ENCODE measurements at places on chromosomes 13 and 19.

- DNase-seq: peak; percentile 96
Observed at GRCh38 chr19:56393119-56394012, at the start of gene ZNF582. ZNF582 (minus strand) TSS chr19:56393534; CDS start chr19:56391752, 1,782 bp downstream.

- no peak for DNase-seq
Observed at GRCh38 chr13:40376867-40377535, 289.4 kb downstream of the FOXO1 start.

DNA sequence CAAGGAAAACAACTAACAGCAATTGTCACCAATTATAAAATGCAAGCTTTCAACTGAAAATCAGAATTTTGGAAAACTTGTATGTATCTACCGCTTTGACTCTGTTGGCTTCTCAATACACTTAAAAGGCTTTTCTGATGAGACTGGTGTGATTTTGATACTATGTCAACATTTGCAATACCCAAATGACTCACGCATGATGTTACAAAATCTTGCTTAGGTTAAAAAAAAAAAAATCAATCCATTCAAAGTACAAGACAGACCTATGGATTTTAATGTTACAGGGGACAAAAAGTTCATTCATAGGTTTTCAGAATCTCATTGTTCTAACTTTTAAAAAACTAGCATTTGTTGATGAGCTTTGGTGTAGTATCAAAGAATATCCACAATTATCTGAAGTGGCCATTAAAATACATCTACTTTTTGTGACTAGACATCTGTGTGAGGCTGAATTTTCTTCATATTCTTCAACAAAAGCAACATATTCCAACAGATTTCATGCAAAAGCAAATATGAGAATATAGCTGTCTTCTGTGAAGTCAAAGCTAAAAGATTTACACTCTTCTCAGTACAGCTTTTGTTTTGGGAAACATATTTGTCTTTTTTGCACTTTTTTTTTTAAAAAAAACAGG, 10.7 kb downstream of the ELF1 start:
- no peak for DNase-seq

- DNase-seq: no peak
Observed at GRCh38 chr19:35501684-35502083, 11.4 kb upstream of the KRTDAP start.

DNA sequence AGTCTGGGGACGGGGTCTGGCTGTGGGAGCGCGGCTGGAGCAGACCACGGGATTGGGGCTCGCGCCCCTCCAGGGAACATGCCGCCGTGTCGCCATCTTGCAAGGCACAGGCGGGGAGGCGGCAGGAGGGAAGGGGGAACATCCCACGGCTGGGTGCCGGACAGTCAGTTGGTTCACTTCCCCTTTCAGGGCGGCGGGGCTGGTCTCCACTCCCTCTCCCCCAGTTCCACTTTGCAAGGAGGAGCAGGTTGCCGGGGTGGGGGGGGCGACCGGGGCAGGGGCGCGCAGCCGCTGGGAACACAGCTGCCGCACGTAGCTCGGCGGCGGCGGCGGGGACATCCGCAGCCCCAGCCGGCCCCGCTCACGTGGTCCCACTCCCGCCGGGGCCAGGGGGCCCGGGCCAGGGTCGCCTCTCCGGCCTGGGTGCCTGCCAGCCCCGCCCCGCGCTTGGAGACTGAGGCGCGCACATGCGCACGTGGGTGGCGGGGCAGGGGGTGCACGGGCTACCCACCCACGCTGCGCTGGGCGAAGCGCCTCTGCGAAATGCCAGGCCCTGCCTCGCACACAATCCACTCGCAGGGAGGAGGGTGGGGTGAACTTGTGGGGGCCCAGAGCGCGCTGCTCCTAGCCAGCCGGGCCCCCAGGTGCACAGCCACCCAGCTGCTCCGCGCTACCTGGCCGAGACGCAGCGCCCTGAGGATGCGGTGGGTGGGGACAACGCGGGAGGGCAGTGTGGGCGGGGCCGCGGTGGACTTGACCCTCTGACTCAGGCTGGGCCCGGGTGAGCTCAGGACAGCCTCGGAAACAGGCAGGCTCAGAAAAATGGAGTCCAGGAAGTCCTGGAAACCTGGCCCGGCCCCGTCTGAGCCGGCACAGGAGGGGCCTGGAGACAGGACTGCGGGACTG, 6.4 kb downstream of the KLF16 start:
- DNase-seq: peak; percentile 82

DNA sequence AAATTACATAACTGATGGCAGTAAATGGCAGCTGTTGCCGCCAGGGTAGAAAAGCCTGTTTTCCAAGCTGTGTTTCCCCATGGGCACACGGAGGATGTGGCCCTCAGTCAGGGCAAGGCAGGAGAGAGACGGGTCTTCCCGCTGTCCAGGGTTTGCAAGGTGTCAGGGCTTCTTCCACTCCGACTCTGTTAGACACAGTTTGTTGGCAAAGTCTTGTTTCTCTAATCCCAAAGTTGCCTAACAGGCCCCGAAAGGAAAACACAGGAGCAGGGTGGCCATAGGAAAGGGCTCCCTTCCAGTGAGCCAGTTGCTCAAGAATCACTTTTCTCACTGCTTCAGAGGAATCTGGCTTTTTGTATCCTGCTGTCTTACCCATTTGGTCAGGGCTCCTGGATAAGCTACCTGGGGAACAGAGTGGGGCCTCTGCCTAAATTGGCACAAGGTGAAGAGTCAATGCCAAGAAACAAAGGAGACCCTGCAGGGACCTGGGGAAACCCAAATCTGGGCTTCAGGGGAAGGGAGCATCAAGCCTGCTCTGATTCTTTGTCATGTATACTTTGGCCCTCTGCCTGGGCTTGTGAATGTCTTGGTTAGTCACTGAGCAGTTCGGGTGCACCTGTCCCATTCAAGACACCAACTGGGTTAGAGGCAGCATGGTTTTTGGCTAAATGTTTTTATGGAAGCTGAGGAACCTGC, 29.0 kb upstream of the CXCL17 start:
- no peak for DNase-seq

- DNase-seq: no peak
Observed at GRCh38 chr19:29533578-29534544, 8.1 kb downstream of the VSTM2B start.

DNA sequence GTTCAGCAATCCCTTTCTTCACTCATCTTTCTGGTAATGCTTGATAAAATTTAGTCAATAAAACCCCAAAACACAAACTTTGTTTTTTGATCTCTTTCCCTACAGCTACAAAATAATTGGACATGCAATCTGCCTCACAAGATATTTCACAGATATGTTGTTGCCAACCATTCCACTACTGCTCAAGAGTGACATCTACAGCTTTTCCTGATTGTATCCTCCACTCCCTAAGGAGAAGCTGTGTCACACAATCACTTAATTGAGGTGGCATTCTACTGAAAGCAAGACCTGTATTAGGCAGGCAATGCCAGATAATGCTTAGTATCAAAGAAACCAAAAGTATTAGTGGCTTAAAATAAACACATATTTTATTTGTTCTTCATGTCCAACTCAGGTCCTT, 1646.2 kb upstream of the SPRY2 start:
- no peak for DNase-seq

DNA sequence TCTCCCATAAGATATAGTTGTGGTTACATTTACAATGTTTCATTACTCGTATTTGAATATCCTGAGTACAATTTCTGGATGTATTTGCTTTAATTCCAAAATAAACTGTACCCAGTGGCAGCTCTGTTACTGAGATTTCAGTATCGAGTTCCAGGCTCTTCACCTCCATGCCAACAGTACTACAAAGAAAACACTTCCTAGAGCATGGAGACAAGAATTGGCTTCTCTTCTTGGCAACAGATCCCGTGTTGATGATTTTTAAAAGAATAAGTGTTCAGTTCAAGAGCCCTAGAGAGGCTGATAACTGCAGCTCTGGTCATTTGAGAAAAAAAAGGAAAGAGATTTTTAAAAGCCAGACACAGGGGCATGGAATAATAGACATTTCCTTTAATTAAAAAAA, 302.8 kb downstream of the EFNB2 start:
- no peak for DNase-seq

- no peak for DNase-seq
Observed at GRCh38 chr13:27035892-27036235, 135.7 kb downstream of the USP12 start.

DNA sequence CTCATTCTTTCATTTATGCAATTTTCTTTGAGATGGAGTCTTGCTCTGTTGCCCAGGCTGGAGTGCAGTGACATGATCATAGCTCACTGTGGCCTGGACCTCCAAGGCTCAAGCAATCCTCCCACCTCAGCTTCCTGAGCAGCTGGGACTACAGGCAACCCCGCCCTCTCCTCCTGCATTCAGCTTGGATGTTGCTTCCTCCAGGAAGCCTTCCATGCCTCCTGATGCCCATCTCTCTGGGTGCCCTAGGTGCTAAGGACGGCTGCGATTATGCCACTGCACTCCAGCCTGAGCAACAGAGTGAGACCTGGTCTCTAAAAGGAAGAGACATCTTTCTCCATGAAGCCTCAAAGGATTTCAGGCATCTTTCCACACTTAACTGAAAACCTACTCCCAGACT, 161.8 kb downstream of the PTPRS start:
- no peak for DNase-seq

DNA sequence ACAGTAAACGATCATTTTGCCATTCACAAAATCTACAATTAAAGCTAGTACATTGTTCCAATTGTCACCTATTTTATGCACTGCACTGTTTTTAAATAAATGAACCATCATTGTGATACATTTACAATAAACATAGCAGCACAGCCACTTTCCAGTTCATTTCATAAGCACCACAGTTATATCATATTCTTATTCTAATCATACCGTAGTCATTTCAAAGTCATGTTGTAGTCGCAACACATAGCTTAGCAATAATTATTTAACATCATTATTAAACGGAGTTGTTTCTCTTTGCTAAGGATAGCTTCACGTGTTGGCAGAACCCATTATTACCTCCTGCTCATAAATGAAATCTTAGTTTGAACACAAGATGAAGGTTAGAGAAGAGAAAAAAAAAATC, 2.2 kb upstream of the PCDH9 start:
- no peak for DNase-seq

- DNase-seq: no peak
Observed at GRCh38 chr19:18645035-18645511, 8.2 kb downstream of the KLHL26 start.

- DNase-seq: no peak
Observed at GRCh38 chr19:18271433-18271841, 2.8 kb downstream of the IQCN start.

DNA sequence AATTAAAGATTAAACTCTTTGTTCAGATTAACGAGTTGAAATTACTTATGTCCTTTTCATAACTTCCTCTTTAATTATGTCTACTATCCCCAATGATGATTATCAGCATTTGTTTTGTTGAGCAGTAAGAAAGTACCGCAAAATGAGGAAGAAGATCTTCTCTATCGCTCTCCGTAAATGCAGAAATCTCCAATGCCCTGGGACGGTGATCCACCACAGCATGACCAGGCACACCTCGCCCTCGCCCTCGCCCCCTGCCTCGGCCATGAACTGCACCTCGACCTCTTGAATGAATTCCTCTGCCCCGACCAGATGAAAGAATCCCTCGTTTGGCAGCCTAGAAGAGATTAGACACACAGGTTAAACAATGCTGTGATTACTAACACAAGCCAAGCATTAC, 69.1 kb downstream of the RBM26 start:
- no peak for DNase-seq

DNA sequence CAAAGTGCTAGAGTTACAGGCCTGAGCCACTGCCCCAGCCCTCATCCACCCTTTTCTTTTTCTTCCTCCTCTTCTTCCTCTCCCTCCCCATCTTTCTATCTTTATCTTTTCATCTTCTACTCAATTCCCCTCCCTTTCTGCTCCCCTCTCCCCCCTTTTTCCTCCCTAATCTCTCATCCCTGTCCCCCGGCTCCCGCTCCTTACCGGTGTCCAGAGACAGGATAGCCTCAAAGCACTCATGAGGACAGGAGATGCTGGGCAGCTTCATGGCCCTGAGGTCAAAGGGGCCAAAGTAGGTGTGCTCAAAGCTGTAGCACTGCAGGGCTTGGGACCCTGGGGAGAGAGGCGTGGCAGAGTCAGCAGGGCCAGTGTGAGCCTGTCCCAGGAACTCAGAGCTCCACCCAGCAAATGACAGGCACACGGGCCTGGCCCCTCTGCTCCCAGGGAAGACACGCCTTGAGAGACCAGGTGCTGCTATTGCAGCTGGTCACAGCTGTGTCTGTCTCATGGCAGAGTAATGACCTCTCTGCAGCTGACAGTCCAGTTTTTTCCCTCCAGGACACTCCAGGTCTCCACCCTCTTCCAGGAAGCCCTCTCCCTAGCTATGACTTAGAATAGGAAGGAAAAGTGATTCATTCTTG, 2.6 kb downstream of the LYPD5 start:
- DNase-seq: no peak

- DNase-seq: no peak
Observed at GRCh38 chr13:112716841-112717520, 27.1 kb downstream of the ATP11A start.

DNA sequence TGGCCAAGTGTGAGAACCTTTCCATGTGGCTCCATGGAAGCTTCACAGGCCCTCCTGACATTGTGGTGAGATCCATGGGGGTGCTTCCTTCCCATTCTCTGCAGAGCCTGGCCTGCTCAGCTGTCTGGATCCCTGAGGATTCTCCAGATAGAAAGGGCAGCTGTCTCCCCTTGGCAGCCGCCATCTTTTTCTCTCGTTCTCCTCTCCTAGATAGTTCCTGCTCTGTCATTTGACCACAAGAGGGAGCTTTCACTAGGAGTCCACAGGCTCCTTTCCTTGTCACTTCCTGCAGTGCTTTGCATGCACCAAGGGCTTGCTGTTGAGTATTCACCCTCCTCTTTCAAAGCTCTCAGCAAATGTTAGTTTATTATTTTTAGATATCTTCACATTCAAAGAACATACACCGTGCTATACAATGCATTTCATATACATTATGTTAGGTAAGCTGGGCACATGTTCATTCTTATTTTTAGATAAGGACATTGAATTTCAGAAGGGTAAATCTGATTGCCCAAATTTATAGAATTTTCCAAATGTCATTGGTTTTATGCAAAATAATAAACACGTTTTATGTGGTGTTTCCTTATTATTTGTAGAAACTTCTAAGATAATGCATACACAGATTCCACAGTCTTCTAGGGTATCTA, 133.2 kb downstream of the FRY start:
- DNase-seq: peak; percentile 39

- no peak for DNase-seq
Observed at GRCh38 chr13:26465514-26465913, 92.0 kb upstream of the WASF3 start.

GRCh38 chr13:55999709-56000108, 1141.0 kb upstream of the PRR20A start:
- DNase-seq: no peak

DNA sequence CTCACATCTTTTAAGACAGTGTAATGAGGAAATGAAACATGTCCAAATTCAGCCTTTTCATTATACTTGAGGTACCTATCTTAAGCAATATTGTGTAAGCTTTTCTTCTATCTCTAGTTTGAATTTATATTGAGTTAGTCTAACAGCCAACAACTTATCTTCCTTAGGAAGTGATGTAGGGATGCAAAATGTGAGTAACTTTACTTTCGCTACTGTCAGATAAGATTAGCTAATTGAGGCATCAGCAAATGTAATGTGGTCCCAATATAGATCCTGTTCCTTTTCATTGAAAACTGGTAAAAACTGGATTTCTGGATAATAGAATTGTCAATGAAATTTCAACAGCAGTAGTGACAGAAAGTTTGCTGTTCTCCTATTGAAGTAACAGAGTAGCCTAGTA, 902.2 kb downstream of the GPC5 start:
- no peak for DNase-seq

GRCh38 chr13:112889351-112890290, 79.4 kb upstream of the MCF2L start:
- peak; percentile 23 for DNase-seq
